ENCODE measurements at places on chromosomes 13 and 19.

GRCh38 chr13:32902029-32902780 is 114.0 kb upstream of the KL start:
- no peak for DNase-seq

DNA sequence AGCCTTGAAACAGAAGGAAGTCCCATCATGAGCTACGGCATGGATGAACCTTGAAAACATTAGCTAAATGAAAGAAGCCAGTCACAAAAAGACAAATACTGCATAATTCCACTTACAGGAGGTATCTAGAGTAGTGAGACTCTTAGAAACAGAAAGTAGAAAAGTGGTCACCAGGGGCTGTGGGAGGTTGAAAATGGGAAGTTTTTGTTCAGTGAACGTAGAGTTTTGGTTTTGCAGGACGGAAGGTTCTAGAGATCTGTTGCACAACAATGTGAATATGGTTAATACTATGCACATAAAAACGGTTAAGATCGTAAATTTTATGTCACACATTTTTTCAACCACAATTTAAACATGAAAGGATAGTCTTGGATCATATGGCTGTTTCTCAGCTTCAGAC is 11.9 kb upstream of the SLC10A2 start:
- DNase-seq, result no peak

DNA sequence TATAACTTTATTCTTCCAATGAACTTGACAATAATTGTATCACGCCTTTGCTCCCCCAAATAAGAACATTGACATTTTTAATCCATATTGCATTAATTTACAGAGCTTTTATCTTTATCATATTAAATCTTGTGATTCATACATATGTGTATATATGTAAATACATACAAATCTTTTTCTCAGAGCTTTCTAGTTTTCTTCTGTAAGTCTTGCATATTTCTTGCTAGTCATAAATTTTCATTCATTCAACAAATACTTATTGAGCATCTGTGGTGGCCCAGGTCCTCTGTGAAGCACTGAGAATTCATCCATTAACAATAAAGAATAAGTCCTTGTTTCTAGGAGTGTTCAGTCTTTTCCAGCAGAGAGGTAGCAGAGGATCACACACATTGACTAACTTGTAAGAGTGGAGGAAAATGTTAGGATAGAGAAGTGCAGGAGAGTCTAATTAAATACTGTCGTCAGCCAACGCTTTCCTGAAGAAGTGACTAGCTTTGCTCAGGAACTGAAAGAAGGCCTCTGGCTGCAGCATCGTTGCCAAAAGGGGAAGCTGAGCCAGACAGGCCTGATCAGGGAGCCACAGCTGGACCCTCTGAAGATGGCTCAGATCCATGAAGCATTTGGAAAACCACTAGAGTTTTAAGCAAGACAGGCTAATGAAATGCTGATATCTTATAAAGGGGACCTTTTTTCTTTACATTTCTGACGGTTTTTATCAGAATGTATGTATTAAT is 38.6 kb upstream of the LAMP1 start:
- no peak for DNase-seq

DNA sequence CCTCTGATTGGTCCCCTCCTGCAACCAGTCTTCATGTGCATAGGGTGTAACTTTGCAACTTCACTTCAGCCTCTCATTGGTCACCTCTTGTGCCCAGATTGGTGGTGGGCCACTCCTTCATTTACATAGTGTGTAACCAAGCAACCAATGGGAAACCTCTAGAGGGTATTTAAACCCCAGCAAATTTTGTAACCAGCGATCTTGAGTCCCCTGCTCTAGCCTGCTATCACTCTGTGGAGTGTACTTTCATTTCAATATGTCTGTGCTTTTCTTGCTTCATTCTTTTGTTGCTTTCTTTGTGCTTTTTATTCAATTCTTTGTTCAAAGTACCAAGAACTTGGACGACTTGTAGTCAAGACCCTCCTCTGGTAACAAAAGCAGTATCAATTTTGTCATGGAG is 1336.9 kb upstream of the SPRY2 start:
- DNase-seq, result no peak

DNA sequence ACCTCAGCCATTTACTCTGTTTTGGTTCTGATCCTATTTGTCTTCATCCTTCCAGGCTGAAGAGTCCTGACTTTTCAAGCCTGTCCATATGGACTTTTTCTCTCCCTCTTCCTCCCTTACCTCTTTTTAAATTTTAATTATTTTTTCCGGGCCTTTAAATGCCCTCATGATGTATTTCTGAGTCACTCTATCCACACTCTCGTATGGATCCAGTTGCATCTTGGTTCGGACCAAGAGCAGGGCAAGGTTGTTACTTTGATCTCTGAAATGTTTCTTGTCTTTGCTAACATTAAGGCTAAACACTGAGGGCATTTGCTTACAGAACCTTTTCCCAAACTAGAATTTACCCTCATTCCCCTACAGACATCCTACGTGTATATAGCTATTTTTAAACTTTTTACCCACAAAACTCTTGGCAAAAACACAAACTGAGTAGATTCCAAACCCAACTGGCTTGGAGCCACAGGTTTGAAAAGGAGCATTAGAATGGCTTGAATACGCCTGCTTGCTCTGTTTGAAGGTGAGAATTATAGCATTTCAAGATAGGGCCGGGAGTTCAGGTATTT is 47.4 kb upstream of the SERPINE3 start:
- no peak for DNase-seq

GRCh38 chr19:36203293-36203692 is 11.2 kb downstream of the ZNF565 start:
- no peak for DNase-seq

GRCh38 chr19:16330368-16330801 is 5.8 kb downstream of the KLF2 start:
- peak; percentile 99 for DNase-seq

- DNase-seq, result no peak
Observed at GRCh38 chr13:101711307-101712025, 259.0 kb downstream of the ITGBL1 start.

GRCh38 chr13:88945793-88946192 is 1274.6 kb downstream of the SLITRK5 start:
- DNase-seq, result no peak

DNA sequence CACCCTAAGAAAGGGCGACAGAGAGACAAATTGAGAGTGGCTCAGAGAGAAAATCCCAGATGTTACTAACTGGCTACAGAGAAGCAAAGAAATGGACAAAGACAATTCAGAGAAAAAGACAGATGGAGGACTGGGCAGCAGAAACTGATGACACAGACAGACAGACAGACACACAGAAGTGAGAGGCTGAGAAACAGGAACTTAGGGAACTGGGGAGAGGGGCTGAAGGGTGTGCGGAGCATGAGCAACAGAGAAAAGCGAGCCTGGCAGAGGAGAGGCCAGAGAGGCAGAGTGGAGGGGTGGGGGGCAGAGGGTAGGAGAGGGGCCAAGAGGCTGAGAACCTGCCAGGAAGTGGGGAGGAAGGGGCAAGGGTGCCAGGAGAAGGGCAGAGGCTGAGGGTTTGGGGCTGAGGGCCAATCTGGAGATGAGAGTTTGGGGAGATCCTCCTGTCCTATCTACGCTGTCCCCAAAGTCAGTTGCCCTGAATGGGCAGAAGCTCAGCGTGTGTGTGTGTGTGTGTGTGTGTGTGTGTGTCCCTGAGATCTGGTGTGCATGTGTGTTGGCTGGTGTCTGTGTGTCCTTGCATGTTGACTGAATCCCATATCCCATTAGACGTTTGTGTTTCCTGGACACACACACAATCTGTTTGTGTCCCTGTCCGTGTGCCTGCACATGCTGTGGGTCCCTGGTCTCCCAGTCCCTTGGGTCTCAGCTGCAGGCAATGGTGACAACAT is 5.6 kb upstream of the ERFL start:
- DNase-seq, result peak; percentile 44

DNA sequence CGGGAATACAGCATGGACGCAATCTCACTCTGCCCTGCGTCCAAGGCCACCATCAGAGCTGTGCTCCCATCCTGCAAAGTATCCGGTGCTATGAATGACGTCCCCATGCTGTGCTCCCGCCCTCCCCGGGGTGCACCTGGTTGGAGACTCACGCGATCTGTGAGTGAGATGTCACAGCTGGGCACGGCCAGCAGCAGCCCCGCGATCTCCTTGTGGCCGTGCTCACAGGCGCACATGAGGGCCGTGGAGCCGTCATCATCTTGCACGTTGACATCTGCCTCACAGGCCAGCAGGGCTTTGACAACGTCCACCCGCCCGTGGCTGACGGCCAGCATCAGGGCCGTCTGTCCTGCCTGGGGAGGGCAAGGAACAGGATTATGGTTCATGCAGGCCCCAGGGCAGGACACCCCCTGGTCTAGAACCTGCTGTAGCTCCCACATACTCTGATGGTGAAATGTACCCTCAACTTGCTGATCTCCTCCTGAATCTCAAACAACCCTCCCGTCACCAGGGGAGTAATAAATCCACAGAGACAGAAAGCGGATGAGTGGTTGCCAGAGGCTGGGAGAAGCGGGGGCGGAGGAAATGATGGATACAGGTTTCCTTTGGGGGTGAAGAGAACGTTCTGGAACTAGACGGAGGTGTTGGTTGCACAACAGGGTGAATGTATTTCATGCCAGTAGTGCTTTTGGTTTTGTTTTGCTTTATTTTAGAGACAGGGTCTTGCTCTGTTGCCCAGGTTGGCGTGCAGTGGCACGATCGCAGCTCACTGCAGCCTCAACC is 14.5 kb upstream of the SPC24 start:
- DNase-seq, result no peak

GRCh38 chr19:42281827-42282762 is 13.0 kb downstream of the CIC start:
- no peak for DNase-seq

GRCh38 chr13:112592647-112593046 is 4.7 kb upstream of the TUBGCP3 start:
- peak; percentile 47 for DNase-seq

- DNase-seq, result peak; percentile 96
Observed at GRCh38 chr19:52734893-52735661, at the start of gene ZNF611. TSS of gene ZNF611 (minus strand) at chr19:52735044. CDS start at chr19:52715894, 19,150 bp downstream.

GRCh38 chr13:33956346-33956745 is 138.4 kb downstream of the RFC3 start:
- DNase-seq, result no peak

DNA sequence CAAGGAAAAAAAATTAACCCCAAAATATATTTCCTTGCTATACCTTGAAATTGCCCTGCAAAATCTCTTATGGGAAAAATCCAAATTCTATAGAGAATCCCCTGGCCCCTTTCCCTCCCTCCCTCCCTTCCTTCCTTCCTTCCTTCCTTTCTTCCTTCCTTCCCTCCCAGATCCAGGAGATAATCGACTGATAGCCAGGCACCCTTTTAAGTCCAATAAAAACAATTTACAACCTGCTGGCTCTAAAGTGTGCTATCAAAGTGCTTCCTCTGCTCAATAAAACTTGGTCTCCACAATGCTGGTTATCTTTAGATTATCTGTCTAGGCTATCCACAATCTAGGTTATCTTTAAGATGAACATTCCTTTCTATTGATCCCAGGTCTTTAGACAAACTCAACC is 83.1 kb upstream of the TUBA3C start:
- no peak for DNase-seq

DNA sequence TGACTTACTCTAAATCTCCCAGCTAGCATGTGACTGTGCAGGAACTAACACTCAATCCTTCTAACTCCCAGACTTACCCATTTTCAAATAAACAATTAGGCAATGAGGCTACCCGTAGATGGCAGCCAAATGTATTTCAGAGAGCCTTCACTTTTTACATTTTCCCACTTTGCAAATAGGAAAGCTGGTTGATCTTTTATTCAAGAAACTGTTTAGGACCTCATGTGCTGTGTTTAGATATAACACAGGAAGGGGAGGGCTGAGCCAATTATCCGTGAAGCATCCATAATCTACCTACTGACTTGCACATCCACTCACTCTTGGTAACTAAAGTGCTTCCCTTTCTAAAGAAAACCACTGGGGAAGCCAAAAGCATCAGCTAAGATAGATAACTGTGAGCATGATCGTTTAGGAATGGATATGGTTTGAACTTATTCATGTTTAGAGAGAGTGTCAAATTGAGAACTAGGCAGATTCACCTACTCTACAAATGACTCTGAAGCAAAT is 33.4 kb downstream of the MBNL2 start:
- DNase-seq, result no peak

GRCh38 chr13:113488283-113488682 is 2.2 kb downstream of the DCUN1D2 start:
- DNase-seq, result no peak

DNA sequence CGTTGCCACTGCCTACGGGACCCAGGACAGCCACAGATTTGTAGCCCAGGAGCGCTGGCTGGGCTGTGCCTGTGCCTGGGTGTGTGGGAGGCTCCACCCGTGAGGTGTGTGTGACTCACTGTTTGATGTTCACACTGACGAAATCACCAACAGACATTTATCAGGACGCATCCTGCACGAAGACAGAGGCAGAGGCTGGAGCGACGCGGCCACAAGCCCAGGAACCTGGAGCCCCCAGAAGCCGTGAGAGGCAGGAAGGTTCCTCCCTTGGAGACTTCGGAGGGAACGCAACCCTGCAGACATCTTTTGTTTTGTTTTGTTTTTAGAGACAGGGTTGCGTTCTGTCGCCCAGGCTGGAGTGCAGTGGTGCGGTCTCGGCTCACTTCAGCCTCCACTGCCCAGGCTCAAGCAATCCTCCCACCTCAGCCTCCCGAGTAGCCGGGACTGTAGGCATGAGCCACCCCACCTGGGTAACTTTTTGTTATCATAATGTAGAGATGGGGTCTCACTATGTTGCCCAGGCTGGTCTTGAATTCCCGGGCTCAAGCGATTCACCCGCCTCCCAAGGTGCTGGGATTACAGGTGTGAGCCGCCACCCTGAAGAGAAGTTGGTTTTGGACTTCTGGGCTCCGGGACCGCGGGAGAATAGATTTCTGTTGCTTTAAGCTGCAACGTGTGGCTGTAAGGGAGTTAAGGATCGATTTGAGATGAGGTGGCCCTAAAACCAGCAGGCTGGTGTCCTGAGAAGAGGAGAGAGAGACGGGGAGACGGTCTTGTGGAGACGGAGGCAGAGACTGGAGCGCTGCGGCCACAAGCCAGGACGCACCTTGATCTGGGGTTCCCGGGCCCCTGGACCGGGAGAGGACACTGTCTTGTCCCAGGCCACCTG is 24.9 kb upstream of the WDR18 start:
- no peak for DNase-seq
